ENCODE measurements at places on chromosomes 12 and 14.

DNA sequence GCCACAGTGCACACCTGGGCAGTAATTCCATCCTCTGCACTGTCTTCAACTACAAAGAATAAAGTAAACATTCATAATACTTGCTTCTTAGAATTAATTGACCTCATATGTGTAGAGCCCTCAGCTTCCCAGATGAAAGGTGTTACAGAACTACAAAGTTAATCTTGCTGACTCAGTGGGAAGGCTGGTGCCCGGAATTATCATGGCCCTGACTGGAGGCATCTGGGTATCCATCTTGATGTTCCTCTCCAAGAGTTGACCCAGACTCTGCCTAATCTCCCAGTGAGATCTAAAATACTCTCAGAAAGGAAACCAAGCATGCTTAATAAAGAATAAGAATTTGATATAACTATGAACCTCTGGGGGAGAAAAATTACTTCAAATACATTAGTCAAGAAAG, 147.0 kb upstream of the ARID2 start:
- DNase-seq = no peak

- no peak for DNase-seq
These were observed 7.5 kb upstream of the MSI1 start for GRCh38 chr12:120376416-120376815.

- DNase-seq = no peak
These were observed 21.4 kb downstream of the CLSTN3 start for GRCh38 chr12:7151532-7151931.

DNA sequence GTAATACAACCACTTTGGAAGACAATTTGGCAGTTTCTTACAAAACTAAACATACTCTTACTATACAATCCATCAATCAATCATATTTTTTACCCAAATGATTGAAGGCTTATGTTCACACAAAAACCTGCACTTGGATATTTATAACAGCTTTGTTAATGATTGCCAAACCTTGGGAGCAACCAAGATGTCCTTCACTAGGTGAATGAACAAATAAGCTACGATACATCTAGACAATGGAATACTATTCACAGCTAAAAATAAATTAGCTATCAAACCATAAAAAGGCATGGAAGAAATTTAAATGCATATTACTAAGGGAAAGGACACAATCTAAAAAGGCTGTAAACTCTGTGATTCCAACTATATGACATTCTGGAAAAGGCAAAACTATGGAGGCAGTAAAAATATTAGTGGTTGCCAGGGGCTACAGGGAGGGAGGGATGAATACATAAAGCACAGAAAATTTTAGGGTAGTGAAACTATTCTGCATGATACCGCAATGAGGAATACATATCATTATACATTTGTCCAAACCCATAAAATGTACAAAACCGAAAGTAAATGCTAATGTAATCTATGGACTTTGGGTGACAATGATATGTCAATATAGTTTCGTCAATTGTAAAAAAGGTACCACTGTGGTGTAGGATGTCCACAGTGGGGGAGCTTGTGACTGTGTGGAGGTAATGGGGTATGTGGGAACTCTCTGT, 70.5 kb downstream of the GPR65 start:
- DNase-seq = no peak

GRCh38 chr12:31034372-31034771, 39.3 kb upstream of the DDX11 start:
- no peak for DNase-seq

GRCh38 chr12:56838621-56839488, 75.7 kb downstream of the HSD17B6 start:
- DNase-seq = no peak

DNA sequence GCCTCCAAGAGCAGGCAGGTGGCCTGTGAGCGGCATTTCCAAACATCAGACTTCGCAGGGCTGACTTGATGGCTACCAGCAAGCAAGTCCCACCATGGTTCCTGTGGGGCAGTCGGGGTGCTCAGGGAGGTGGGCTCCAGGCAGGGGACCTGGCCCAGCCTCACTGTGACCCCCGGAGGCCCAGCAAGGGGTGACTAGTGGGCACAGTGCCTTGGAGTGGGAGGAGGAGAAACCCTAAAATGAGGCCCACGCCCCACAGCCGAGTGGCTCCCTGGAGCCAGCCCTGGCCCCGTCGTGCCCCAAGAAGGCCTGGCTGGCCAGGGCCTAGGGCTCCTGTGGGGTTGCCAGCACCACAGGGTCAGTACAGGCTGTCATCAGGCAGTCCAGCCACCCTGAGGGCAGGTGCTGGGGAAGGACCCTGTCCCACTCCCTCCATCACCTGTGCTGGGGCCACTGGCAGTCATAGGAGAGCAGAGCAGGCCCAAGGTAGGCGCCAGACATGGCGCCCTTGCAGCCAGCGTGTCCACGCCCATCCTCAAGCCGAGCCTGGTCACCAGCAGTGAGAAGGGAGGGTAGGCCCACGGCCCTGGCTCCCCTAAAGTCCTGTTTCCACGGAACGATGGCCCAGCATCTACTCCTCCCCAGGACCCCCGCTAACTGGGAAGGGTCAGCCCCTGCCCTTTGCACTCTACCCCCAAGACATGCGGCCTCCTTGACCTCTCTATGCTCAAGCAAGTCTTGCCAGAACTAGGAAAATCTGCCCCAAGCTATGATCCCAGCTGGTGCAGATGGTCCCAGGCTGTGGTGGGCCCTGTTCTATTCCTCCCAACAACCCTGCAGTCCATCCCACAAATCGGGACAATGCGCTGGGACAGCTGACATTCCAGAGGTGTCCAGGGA, 144.2 kb upstream of the C14orf180 start:
- no peak for DNase-seq

- no peak for DNase-seq
These were observed 4.8 kb upstream of the LMNTD1 start for GRCh38 chr12:25557830-25558436.

DNA sequence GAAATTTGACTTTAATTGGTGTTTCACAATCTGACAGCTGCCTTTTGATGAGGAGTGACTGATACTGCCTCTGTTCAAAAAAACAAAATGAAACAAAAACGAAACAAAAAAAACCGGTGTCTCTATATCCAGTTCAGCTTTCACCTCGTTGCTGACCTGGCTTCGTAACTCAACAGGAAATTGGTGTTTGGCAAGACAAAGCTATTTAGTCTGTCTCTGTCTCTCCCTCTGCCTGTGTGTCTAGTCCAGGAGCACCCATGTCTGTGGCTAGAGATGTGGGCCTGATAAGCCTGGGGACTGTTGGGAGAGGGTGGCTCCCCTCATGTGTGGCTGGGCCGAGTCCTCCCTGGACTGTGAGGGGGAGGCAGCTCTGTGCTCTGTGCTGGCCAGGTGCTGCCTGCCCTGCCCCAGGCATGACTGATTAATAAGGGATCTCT, 11.3 kb downstream of the CACNA1C start:
- no peak for DNase-seq

- no peak for DNase-seq
These were observed 157.1 kb downstream of the SLC41A2 start for GRCh38 chr12:104801005-104801404.

DNA sequence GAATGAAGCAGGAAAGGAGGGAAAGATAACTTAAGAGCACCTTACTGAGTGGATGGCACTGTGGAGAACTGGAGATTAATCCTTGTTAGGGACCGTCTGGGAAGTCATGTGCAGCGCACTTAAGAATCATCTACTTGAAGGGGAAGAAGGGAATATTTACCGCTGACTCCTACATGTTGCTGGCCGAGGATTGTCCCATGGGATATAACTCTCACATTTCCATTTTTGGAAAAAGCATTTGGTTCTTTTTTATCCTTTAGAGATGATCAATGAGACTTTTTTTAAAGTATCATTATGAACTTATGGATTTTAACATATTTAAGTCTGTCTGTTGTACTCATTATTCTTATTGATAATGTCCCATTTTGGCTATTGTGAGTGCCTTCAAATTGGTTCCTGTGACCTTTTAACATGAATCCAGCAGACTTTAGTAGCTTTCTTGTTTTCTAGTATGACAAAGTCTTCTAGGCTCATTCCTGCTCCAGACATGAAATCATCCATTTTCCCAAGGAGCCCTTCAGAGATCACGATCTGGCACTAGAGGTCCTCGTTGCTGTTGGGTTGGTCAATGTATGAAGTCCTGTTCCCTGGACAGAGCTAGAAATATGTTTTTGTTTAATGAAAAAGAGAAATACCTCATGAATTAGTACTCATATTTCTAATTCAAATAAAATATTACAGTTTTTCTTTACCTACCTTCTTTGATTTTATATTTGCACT, 20.2 kb upstream of the FAM234B start:
- no peak for DNase-seq

DNA sequence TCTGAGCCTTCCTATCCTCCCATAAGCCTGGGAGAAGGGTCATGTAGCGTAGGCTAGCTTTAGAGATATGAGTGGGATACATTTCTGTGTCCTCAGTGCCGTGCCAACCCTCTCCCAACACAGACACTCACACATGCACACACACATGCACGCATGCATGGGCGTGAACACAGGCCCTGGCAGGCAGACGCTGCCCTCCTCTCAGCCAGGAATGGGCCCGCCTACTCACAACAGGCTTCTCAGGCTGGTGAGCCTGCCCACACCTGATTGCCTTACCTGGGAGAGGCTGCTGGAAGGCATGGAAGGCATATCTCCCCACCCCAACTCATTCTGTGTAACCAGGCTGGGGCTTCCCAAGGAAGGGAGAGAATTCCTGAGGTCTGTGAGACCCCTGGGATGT, 12.8 kb upstream of the ACVR1B start:
- no peak for DNase-seq

DNA sequence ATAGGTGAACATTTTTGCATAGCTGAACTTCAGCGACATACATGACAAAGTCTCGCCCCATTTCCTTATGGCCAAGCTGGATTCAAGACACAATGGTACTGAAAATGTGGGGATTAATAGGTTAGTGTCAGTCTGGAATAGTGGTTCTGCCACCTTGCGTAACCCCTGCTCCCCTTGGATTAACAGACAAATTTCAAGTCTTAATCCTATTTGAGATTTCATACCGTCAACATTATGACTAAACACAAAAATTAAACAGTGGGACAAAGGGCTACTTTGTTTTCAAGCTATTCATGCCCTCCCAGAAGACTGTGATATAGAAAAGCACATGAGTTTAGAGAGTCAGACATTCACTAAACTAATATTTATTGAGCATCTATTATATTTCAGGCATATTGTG, 138.9 kb upstream of the HIF1A start:
- no peak for DNase-seq

DNA sequence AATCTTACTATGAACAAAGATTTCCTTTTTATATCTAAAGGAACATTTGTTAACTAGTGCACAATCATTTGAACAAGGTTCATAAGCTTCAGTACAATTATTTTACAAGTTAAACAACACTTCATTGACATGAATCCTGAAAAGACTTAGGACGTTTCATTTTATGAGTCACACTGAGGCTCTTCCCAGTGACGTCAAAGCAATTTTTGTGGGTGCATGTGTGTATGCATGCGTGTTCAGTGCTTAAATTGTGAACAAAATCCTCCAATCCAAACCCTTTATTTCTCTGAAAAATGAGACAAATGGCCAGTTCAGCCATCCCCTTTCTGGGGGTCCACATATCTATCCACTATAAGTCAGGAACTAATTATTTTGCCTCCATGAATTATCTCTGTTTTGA, 2.9 kb downstream of the LMNTD1 start:
- no peak for DNase-seq

DNA sequence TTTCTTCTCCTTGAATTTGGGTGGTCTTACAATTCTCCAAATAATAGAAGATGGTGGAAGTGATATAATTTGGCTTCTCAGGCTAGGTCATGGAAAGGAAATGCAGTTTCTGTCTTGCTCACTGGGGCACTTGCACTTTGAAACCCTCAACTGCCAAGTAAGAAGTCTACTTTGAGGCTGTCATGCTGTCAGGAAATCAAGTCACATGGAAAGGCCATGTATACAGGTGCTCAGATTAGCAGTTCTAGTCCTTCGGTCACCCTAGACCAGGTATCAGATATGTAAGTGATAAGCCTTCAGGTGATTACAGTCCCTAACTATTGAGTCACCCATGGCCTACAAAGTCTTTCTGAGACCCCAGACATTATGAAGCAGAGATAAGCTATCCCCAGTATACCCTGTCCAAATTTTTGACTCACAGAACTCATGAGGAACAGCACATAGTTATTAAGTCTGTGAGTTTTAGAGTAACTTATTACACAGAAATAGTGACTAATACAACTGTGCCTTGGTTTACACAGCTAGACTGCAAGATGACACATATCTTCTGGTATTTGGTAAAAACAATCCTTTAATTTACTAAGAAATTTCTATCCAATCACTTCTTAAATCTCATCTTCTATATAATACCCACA, 26.3 kb upstream of the BBS10 start:
- no peak for DNase-seq

DNA sequence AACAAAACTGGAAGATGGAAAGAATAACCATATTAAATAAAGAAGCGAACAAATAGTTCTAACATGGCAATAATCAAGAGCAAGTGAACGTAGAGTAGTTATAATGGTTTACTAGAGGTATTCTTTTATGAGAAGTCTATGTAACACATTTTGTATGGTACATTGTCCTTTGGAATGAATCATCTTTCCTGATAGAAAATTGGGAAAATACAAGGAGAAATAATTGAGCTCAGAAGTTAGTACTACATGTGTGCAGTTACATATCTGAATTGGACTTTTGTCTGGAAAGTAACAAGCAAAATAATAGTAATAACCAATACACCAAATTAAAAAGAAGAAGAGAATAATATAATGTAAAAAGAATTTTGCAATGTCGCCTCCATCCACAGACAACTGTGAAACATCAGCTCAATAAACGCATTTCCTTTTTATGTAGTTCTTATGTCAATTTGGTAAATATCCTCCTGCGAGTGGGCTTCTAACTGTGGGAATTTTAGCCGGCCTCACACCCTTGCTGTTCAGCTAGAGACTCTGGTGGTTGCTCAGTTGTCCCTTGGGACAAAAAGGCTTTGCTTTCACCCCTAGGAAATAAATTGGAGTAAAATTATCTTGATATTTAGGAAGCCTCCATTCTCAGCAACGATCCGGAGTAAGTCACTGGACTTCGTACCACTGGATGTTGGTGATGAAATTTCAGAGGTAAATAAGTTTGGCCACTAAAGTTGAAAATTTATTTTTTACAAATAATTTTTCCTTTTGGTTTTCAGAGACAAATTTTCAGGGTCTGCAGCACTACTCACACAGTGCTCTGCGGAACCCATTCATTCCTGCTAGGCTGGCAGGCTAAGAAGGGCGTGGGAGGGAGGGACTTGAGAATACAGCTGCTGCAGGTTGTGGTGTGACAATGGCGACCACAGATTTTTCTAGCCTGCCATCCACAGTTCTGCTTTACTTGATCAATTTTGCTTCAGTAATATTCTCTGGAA, 1.1 kb upstream of the TUBA1A start:
- DNase-seq = no peak

DNA sequence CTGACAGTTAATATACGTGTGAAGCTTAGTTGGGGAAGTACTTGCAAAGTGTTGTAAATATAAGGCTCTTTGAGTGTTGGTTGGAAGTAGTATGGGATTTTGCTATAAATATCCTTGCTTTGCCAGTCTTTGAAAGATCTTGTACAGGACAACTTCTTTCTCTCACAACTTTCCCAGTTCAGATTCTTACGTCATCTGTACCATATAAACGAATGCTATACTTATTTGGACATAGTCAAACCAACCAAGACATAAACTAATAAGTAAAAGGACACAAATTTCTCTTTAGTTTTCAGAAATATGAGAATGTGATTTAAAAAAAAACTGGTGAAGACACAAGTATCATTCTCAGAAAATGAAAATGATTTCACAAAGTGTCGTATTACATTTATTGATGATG, 153.1 kb upstream of the NPAS3 start:
- DNase-seq = no peak

GRCh38 chr12:48187916-48188695, 4.7 kb downstream of the CCDC184 start:
- no peak for DNase-seq

Measured in activated CD4-positive, alpha-beta T cell treated with anti-CD3 and anti-CD28 coated beads, Interleukin-2, amount 50 U/mL, for 48 hours (primary cell).